Thymus (tissue), 14 donors: ENCODE measurements at places on chromosomes 12 and 14.

GRCh38 chr14:105636935-105637334 is 110.6 kb downstream of the TMEM121 start:
- DNase-seq, result no peak

GRCh38 chr14:20742132-20742531 is 3.6 kb upstream of the EDDM3A start:
- no peak for DNase-seq

DNA sequence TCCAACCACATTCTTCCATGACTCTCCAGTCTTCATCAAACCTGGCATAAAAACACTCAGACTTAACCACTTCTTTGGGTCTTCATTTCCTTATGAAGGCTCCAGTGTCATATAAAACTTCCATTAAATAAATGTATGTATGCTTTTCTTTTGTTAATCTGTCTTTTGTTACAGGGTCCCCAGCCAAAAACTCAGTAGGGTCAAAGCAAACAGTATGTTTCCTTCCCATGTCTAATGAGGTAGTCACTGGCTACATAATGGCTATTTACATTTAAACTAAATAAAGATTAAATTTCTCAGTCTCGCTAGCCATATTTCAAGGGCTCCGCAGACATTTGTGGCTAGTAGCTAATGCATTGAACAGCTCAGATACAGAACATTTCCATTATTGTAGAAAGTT is 40.1 kb upstream of the STAB2 start:
- DNase-seq, result no peak

DNA sequence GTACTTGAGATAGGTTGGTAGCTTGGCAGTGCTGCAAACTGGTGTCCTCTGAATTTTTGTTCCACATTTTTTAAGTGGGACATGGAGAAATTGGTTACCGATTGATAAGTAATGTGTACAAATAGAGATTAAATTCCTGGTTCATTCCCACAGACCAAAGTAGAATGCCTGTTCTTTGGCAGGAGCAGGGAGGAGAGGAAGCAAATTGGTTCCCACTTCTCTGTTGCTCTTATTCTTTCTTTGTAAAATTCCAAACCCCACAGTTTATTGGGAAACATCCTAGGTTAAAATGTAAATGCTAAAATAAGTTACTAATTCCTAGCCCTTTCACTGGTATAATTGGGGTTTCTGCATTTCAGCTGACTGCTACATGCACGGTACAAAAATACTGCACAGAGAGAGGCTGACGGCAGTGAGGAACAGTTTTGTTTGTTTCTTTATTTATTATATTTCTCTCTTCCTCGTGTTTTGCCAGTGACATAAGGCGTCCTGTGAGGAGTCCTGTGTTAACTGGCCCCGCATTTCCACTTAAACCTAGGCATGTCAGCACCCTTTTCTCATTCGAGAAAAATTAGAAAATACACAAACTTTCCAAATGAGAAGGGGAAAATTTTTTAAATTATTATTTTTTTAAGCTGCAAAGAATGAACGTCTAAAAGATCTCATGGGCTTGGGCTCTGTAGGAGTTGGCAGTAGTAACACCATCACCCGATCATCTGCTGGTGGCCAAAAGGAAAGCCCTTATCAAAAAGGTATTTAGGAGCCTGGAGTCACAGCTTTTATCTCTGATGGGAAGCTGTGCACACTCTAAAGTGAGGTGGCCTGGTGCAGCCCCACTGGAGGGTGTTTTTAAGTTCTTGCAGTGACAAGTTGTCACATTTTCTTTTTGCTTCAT is 25.4 kb upstream of the BCL7A start:
- DNase-seq, result no peak

- DNase-seq, result no peak
Observed at GRCh38 chr12:62959745-62960144, 24.8 kb upstream of the PPM1H start.

DNA sequence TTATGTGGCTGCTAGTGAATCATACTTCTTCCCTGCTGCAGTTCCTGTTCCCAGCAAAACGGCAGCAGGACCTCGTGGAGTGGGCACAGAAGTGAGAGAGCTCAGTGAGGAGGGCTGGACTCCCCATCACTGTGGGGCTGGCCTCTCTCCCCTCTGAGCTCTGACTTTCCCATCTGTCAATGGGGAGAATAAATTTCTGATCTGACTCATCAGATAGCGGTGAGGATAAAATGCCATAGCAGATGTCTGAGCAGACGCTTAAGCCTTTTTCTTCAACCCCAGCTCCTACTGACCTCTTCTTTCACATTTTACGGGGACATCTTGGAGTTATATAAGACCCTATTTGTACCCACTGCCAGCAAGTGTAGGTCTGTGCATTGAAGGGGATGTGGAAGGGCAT is 116.6 kb downstream of the CRACR2A start:
- DNase-seq, result no peak

DNA sequence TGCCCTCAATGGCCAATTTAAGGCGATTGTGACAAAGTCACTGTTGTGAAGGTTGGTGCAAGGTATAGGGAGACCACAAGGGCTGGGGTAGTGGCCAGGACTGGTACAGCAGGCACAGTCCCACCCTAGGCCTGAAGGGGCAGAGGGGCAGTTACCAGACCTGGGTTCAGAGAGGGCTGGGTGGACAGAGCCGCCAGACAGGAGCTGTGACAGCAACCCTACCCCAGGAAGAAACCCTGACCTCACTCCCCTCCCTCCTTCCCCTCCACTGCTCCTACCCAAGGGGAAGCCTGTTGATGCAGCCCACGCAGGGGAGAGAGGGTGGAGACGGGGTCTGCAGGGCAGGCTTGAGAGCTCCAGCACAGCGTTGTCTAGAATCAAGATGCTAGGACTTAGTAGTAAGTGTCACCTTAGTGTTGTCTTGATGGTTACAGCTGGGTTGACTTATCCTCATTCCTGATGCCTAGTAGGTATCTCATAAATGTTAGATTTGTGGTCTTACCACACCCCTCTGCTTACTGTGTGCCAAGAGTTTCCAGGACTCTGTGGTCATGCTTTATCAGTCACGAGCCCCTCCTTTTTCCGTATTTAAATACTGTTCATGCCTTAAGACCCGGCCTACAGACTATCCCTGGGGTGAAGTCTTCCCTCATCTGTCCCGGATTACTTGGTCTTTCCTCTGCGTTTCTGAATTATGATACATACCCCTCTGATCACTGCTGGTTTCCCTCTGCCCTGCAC is 14.4 kb downstream of the EML1 start:
- no peak for DNase-seq

GRCh38 chr12:92537290-92537960 is 165.4 kb upstream of the PLEKHG7 start:
- no peak for DNase-seq

DNA sequence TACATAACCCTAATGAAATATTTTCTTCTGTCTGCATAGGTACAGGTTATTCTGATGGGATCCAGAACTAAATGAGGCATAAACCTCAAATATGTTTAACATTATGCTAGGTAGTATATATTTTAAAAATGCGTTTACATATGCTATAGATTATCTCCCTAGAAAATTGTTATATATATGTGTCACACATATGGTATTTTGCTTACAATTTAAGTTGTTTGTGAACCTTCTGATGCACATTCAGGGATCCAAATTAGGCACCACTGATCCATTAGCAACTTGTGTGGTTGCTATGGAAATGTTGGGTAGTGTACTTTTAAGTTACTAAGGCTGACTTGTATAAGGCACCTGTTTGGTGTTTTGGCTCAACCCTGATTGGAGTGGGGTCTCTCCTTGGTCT is 456.7 kb downstream of the AEBP2 start:
- no peak for DNase-seq

GRCh38 chr12:55733021-55733555 is 4.3 kb upstream of the CD63 start:
- DNase-seq, result no peak

DNA sequence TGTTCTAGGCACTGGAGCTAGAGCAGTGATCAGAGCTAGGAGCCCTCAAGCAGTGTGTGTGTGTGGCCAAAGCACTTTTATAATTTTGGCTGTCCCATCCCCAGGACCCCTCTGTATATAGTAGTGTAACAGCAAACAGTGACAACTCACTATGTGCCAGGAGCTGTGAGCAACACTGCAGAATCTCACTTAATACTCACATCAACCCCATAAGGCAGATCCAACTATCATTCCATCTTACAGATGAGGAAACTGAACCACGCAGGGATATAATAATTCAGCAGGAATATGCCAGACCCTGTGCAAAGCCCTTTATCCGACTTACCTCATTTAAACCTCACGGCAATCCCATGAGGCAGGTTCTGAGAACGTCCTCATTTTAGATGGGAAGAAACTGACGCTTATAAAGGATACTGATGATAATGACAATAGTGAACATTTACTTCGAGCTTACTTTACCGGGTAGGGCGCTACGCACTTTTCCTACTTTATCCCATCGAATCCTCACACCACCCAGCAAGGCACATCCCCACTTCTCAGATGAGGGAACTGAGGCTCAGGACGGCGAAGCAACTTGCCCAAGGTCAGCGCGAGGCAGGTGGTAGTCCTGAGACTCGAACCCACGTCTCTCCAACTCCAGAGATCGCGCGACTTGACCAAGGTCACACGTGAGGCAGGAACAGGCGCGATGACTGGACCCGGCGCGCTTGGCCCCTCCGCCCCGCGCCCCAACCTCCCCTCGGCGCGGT is 687 bp downstream of the RAB35 start:
- DNase-seq, result no peak

DNA sequence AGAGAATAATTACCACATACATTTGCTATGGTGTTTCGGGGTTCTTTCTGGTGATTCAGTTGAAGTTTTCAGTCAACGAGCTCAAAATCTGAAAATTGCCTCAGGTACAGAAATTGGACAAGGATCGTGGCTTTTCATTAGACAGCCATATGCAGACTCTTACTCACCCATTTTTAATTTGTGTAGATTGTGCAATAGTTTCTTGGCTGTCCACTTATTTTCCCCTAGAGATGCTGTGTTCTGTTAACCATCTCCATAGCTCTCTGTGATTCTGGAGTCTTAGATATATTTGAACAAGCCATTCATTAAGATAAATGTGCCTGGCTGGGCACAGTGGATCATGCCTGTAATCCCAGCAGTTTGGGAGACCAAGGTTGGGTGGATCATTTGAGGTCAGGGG is 497.1 kb upstream of the RPL10L start:
- DNase-seq, result no peak

GRCh38 chr12:5051913-5052312 is 8.2 kb downstream of the KCNA5 start:
- DNase-seq, result no peak

- no peak for DNase-seq
Observed at GRCh38 chr12:105418229-105418628, 87.7 kb downstream of the C12orf75 start.

- DNase-seq, result no peak
Observed at GRCh38 chr12:75759842-75760572, 248.6 kb upstream of the KRR1 start.

DNA sequence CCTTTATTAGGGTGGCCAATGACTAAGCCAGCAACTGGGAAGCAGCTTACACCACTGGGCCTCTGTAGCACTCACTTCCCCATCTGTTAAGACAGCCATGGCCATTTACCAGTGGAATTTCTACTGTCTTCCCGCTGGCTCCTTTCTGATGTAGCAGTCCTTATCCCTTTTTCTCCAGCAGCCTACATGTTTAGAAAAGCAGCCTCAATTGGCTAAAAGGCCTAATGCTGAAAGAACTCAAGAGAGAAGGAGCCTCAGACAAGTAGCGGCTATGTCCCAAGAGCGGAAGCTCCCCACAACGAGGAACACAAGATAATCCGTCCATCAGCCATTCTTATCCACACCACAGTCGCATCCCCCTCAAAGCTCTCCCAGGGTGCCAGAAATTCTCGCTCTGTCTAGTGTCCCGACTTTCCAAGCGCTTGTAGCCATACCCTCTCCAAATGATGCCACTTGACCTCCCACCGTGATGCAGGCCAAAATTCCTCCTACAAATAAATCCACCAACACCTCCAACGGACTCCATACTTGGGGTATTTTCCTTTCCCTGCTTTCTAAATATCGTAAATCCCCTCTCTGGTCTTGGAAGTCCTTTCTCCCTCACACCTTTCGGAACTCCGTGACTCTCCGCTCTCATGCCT is 624 bp downstream of the M6PR start:
- peak; percentile 37 for DNase-seq

DNA sequence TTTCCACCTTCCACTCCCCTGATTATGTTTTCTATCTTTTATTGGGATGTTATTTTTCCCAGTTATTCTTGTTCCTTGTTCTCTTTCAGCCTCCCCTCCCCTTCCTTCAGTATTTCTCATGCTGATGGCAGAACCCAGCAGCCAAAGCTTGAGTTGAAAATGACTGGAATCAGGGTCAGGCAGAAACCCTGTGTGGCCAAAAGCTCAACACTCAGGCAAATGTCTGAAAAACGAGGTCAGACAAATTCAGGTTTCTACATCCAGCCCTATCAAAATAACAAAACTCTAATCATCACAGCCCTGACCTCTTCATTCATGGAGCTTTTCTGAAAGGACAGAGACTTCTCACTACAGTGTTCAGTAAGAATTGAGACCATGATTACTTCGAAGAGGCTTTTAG is 134.6 kb downstream of the PTPRR start:
- DNase-seq, result no peak

DNA sequence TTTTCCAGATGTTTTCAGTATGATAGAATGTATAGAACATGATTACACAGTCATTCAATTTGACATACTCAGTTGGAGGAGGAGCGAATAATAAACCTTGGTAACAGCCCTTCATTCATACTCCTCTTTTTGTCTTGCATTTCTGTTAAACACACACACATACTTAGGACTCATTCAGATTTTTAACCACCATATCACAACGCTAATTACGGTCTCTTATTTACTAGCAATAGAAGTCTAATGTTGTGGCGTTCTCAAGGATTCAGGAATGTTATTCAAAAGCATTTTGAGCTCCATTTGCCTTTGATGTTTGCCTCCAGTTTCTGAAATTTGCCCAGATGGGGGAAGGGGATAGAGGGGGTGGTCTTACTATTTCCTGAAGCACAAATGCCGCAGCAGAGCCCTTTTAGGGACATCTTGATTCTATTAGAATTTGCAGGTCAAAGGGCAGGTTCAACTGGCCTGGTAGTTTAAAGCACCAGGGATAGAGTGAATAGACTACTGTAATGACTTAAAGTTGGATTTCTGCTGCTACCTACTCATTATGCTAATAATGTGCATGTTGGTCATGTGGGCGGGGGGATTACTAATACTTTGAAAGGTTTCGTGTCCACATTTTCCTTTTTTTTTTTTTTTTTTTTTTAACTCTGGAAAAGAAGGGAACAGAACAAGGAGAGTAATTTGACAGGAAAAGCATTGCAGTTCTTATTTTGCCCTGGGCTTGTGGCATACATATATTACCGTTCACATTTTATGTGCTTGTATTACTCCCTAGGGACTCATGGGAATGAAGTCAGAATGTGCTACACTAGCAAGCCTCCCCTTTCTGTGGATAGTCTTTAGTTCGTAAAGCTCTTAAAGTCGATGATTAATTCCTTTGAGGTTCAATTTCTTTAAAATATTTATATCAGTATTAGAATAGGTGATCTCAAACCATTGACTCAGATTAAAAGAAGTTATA is 226.8 kb downstream of the FBXL14 start:
- no peak for DNase-seq

- DNase-seq, result no peak
Observed at GRCh38 chr14:89428173-89428523, 11.1 kb upstream of the FOXN3 start.

DNA sequence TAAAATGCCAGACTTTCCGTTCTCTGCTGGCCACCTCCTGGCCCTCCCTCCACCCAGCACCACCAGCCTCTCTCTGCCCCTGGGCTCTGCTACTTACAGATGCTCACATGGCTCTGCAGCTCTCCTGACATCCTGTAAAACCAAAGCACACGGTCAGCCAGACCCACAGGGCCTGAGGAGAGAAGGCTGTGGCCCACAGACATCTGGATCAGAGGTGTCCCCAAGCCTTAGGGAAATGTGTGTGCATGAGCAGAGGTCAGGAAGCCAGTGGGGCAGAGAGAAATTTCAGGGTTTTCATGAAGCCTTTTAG is 11.5 kb downstream of the KRT77 start:
- DNase-seq, result no peak
